ENCODE measurements at places on chromosomes 7 and 10. TPM values are rescaled to one million over a fixed set of nuclear protein-coding genes. Genes with fewer than 3 reads are reported as not detected.

DNA sequence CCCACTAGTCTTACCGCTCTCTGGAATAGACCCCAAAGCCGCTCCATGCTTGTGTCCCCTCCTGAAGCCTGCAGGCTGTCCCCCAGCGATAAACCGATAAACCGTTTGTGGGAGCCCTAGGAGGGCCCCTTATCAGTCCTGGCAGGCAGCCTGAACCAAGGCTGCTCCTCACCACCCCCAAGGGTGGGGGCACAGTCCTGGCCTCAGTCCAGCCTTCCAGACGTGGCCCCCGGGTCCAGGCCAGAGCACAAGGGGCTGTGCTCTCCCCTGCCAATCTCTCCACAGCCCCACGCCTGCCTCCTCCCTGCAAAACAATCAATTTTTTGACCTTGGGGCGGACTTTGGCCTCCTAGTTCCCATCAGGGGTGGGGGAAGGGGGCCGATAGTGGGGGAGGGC is at the start of gene TFR2:
TSS of gene TFR2 (minus strand) at position 90 of the 397 bp plus-strand sequence. CDS start at position 47, 43 bp downstream.
- H3K36me3 ChIP-seq = no peaks in the 10 kb centered on the region
- peak within 1 kb of the TSS; percentile 6 for H3K27ac ChIP-seq
- H3K4me1 ChIP-seq = peaks cover 2% of the 10 kb centered on the region

GRCh38 chr10:21526860-21527597 is 1.5 kb upstream of the SKIDA1 start:
- peaks cover 4% of the 10 kb centered on the region for H3K36me3 ChIP-seq
- H3K27ac ChIP-seq = peak overlapping the region; percentile 87
- H3K4me1 ChIP-seq = peaks cover 27% of the 10 kb centered on the region
- peaks cover 55% of the 10 kb centered on the region for H3K27me3 ChIP-seq

GRCh38 chr10:104862-105565 is 30.2 kb upstream of the ZMYND11 start:
- no peak for DNase-seq
- H3K36me3 ChIP-seq = no peaks in the 10 kb centered on the region
- no peak overlapping the region for H3K4me3 ChIP-seq
- peaks cover 18% of the 10 kb centered on the region for H3K4me1 ChIP-seq

- no peak for DNase-seq
- no peaks in the 10 kb centered on the region for H3K4me1 ChIP-seq
- peaks cover 4% of the 10 kb centered on the region for H3K27me3 ChIP-seq
- no peaks in the 10 kb centered on the region for H3K36me3 ChIP-seq
- H3K27ac ChIP-seq = no peak overlapping the region
Measured at GRCh38 chr10:94093286-94093905, 99.7 kb downstream of the PLCE1 start.

DNA sequence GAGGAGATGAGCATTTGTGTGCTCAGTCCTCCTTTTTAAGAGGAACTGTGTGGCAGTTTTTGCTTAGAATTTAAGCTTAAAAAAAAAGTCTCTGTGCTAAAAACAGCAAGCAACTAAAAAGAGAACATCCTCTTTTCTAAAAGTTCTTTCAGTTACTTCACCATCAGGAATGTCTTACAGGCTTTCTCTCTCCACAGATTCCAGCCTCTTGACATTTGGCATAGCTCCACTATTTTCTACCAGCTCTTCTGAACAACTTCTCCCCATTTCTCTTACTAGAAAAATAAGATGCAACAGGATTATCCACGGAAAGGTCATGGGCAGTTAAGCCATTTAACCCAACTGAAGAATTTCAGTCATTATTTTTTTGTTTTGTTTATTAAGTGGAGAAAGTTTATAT is 13.2 kb downstream of the PCLO start:
- H3K4me3 ChIP-seq = no peak overlapping the region
- no peak overlapping the region for H3K27ac ChIP-seq
- H3K27me3 ChIP-seq = no peaks in the 10 kb centered on the region
- no peak for DNase-seq
- no peaks in the 10 kb centered on the region for H3K4me1 ChIP-seq

- peaks cover 6% of the 10 kb centered on the region for H3K27me3 ChIP-seq
- H3K4me1 ChIP-seq = peaks cover 11% of the 10 kb centered on the region
Measured at GRCh38 chr7:95330204-95330960, 6.0 kb upstream of the PON1 start.

GRCh38 chr7:92075455-92076158 is 58.7 kb downstream of the CYP51A1 start:
- no peak overlapping the region for H3K27ac ChIP-seq
- no peak for DNase-seq
- H3K4me3 ChIP-seq = no peak overlapping the region
- H3K36me3 ChIP-seq = peaks cover 26% of the 10 kb centered on the region

GRCh38 chr10:132368881-132369635 is 27.9 kb upstream of the PWWP2B start:
- H3K27me3 ChIP-seq = no peaks in the 10 kb centered on the region
- H3K36me3 ChIP-seq = no peaks in the 10 kb centered on the region

DNA sequence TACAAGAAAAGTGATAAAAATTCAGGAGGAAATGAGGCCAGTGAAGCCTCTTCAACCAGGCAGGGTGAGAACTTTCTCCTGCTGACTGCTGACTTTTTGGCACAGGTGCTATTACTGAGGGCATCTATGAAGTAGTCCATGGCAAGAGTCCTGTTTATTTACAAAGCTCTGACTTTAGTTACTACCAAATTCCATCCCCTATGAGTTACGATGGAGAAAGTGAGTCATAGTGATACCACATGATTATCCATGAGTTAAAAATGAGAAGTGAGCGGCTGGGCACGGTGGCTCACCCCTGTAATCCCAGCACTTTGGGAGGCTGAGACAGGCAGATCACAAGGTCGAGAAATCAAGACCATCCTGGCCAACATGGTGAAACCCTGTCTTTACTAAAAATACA is 19.9 kb downstream of the CCDC3 start:
- DNase-seq = no peak
- no peaks in the 10 kb centered on the region for H3K36me3 ChIP-seq
- no peak overlapping the region for H3K4me3 ChIP-seq
- H3K27me3 ChIP-seq = peaks cover 13% of the 10 kb centered on the region

GRCh38 chr7:29408841-29409243 is 154.8 kb upstream of the PRR15 start:
- H3K4me1 ChIP-seq = no peaks in the 10 kb centered on the region
- no peak overlapping the region for H3K27ac ChIP-seq
- no peaks in the 10 kb centered on the region for H3K36me3 ChIP-seq
- peak; percentile 71 for DNase-seq
- H3K4me3 ChIP-seq = no peak overlapping the region

GRCh38 chr7:115267503-115267902 is 345.6 kb downstream of the MDFIC start:
- H3K36me3 ChIP-seq = no peaks in the 10 kb centered on the region
- H3K27me3 ChIP-seq = peaks cover 3% of the 10 kb centered on the region
- no peak overlapping the region for H3K27ac ChIP-seq
- DNase-seq = no peak

DNA sequence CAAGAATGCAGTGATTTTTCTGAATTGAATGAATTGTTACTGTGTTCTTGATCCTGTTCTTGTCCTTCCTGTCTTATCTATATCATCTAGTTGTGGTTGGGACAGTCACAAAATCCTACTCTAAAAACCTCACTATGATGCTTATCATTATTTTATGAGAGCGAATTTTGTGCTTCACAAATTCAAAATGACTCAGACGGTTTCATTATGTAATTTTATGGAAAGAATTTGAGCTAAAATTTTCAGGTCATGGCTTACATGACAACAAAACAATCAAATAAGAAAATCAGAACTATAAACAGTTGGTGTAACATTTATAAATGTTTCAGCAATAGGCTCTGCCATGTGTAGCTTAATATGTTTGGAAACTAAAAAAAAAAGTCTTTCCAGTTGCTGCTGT is 6.9 kb downstream of the PRKAR2B start:
- H3K4me3 ChIP-seq = no peak overlapping the region
- H3K36me3 ChIP-seq = no peaks in the 10 kb centered on the region

GRCh38 chr10:126242397-126243260 is 145.6 kb downstream of the ADAM12 start:
- H3K4me3 ChIP-seq = no peak overlapping the region
- H3K27ac ChIP-seq = no peak overlapping the region
- H3K27me3 ChIP-seq = no peaks in the 10 kb centered on the region
- H3K4me1 ChIP-seq = no peaks in the 10 kb centered on the region

- H3K4me3 ChIP-seq = no peak overlapping the region
- DNase-seq = no peak
- H3K27me3 ChIP-seq = no peaks in the 10 kb centered on the region
- peaks cover 16% of the 10 kb centered on the region for H3K4me1 ChIP-seq
- H3K36me3 ChIP-seq = no peaks in the 10 kb centered on the region
Measured at GRCh38 chr7:131218727-131219128, 108.9 kb upstream of the MKLN1 start.

DNA sequence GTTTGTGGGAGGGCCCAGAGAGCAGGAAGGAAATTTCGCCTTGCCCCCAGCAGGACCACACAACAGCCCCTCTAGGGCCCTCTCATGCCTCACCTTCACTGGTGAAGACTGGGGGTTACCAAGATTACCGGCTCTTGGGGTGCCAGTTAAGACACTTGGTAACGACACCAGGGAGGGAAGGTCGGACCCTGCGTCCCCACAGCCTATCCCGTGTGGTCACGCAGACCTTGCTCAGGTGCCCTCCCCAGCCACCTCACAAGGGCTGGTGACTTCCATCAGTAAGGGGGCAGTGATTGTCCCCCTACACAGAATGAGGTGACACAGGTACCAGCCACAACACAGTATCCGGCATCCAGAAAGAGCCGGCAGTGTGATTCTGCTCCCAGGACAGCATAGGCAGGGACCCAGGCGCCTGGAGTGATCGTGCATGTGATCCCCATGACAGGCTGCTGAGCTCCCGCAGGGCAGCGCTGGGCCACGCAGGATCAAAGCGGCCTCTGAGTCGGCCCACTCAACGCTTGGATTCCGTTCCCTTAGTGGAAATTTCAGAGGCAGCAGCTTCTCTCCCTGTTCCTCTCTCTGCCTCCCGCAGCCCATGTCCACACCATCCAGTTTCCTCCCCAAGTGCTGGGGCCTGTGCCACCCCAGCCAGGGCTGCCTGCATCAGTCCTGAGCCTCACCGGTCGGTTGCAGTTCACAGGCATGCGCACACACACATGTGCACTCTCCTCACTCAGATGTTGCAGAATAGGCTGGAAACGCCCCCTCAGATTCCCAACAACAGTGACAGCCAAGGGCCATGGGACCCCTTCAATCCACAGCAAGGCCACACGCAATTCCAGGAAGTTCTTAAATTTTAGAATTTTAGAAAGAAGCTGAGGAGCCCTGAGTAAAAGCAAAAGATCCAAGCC is 35.8 kb downstream of the CAMK2B start:
- no peak overlapping the region for H3K27ac ChIP-seq
- H3K27me3 ChIP-seq = peaks cover 21% of the 10 kb centered on the region
- H3K36me3 ChIP-seq = no peaks in the 10 kb centered on the region
- H3K4me3 ChIP-seq = no peak overlapping the region
- no peaks in the 10 kb centered on the region for H3K4me1 ChIP-seq

- DNase-seq = no peak
- H3K36me3 ChIP-seq = peaks cover 6% of the 10 kb centered on the region
- H3K27ac ChIP-seq = no peak overlapping the region
- H3K27me3 ChIP-seq = no peaks in the 10 kb centered on the region
- peaks cover 1% of the 10 kb centered on the region for H3K4me1 ChIP-seq
Measured at GRCh38 chr10:35480142-35480541, 125.0 kb upstream of the GJD4 start.

DNA sequence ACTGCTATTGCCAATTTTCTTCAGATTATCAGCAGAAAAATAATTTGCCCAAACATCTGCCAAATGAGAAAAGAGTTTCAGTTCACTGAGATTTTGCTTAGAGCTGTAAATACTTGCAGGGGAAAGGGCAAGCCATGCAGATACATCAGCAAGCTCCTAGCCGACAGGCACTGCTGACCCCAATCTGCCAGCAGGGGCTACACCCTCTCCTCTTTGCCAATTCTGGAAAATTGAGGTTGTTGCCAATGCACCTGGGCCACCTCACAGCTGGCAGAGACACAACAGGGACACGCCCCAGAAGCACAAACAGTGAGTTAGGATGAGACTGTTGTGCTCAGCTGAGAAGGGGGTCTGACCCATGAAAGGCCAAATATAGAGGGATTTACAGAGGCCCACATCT is 129.5 kb upstream of the MYO3A start:
- no peak for DNase-seq
- no peak overlapping the region for H3K27ac ChIP-seq
- no peak overlapping the region for H3K4me3 ChIP-seq
- no peaks in the 10 kb centered on the region for H3K36me3 ChIP-seq
- H3K4me1 ChIP-seq = no peaks in the 10 kb centered on the region
- H3K27me3 ChIP-seq = no peaks in the 10 kb centered on the region

Gene ADAP1
- 28.6 TPM for total RNA-seq

Gene LRRN3
- total RNA-seq = 204 TPM

Gene ELOVL3
- total RNA-seq = not detected

Gene TSC22D4
- total RNA-seq = 132 TPM

Gene ENO4
- total RNA-seq = not detected

Gene TMEM196
- total RNA-seq = not detected

Gene GPR37
- not detected for total RNA-seq

Gene PTF1A
- not detected for total RNA-seq
